NCI-H1092 treated with DMSO at 0.1 percent for 48 hours (cell line): ENCODE measurements at places on chromosomes 12 and 14.
A peak's percentile ranks its signal among the peaks of the same experiment; 100 is the strongest.

GRCh38 chr12:62731055-62731820, 203.7 kb downstream of the PPM1H start:
- DNase-seq = no peak

DNA sequence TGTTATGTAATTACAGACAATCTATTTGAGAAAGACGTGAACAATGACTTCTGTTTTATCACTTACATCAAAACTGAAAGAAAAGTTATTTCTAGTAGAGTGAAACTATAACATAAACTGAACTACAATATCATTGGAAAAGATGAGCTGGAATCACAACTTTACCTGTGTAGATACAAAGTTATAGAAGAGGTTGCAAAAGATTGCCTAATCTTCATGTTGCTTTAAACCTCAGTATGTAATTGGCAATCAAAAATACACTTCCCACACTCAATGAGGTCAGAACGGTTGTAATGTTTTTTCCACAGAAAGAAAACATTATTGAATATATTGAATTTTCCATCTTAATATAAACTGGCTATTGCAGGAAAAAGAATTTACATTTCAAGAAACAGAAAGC, 37.7 kb upstream of the GXYLT1 start:
- no peak for DNase-seq

- peak; percentile 32 for DNase-seq
These were observed 900 bp upstream of the DPF3 start for GRCh38 chr14:72894623-72895378.

GRCh38 chr12:87439990-87440827, 589.0 kb downstream of the C12orf50 start:
- DNase-seq = no peak

- no peak for DNase-seq
These were observed 156.5 kb upstream of the AMIGO2 start for GRCh38 chr12:47236109-47236714.

- DNase-seq = no peak
These were observed 19.4 kb upstream of the P2RX4 start for GRCh38 chr12:121190523-121191031.

DNA sequence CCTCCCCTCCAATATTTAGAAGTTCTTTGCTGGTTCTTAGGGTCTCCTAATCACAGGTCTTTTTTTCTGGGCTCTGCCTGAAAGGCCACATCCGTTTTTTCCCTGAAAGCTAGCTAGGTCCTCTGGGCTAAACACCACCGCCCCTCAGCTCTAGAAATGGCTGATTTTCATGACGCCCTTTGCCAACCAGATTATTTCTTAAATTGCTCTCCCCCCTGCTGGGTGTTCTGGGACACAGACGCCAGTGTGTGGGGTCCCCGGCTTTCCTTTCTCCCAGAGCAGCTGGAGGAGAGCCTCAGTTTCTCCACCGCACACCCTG, 45.3 kb upstream of the ATP23 start:
- peak; percentile 11 for DNase-seq

DNA sequence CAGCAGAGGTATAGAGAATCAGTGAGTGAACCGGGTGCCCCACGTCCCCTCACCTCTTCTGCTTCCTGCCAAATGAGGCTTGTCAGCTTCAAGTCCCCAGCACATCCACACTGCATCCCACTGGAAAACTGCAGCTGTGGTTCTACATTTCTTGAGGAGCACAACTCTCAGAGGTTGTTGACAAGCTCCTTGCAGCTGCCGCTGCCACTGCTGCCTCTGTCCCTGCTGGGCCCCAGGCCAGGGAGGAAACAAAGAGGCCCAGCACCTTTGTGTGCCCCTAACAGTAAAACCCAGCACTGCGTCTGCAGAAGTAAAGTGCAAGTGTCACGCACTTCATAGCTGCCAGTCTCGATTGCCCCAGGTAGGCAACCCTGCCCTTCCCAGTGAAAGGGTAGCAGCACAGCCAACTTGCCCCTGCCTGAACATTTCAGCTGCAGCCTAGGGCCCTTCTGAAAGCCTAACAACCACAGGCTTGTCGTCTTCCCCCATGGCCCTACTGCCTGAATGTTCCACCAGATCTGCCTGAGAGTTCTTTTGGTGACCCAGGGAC, 1162.1 kb upstream of the USP15 start:
- DNase-seq = no peak

- no peak for DNase-seq
These were observed 950.1 kb downstream of the VRK1 start for GRCh38 chr14:97747316-97747715.

DNA sequence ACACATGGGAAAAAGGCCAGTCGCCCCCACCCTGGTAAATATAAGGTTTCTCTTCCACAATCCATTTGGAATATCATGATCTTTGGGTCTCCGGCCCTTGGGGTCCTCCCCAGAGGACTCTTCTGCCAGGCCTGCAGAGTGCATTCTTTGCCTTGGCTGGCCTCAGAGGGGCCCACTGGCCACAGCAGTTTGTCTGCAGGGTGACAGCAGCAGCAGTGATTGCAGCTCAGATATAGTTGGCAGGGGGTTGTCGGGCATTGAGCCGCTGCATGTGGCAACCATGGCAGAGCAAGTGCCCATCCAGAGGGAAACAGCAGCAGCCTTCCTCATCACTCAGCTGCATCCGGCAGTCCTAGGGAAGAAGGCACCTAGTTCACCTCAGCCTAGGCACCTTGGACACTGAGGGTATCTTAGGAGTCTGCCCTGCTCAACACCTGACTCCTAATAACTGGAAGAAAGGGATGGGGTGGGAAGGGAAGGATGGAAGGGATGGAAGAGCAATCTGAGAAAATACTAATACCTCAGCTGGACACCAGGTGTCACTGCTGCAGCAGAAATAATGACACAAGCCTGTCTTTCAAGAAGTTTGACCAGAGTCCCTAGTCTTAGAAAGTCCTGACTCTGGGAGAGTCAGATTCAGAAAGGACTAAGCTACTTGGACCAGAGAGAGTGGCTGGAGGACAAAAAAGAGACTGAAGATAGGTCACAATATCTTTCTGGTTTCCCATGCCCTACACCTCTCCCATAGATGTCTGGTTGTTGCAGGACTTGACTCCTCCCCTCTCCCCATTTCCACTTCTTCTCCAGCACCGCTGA, 8.9 kb downstream of the AJUBA start:
- peak; percentile 47 for DNase-seq

DNA sequence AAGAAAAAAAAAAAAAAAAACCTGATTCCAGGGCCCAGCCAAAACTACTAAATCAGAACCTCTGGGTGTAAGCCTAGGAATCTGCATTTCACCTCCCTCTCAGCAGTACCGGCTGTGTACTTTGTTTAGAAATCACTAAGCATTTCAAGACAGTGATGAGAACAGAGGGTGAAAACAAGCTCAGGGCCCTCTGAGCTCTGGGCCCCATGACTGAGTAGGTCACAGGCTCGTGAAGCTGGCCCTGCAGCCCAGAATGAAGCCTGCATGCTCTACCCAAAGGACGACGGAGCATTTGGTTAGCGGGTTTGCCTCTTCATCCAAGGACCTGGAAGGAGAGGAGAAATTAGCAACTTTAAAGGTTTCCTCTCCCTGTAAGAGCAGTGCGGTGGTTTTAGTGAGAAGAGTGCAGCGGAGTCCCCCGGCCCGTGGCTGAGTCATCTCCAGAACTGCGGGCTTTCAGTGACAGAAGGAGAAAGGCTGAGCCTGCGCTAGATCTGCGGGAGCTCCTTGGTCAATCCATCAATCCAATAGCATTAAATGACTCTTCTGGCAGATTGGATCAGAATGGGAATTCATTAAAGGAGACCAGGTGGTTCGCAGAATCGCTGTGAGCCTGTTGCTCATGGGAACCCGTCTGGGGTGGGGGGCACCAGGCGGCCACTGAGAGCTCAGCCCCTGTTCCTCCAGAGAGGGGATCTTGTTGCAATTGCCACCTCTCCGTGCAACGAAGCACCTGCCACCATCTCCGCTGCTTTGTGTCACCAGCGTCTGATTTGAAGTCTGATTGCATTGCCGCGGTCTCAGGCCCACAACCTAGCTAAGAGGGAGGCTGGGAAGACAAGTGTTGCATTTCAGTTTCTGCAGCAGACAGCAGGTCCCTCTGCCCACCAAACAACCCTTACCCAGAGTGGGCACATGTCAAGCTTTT, 7.3 kb downstream of the IL31 start:
- no peak for DNase-seq

GRCh38 chr12:128155571-128155970, 111.4 kb upstream of the TMEM132C start:
- no peak for DNase-seq

- DNase-seq = peak; percentile 95
These were observed 43.6 kb downstream of the FSCB start for GRCh38 chr14:44463356-44464004.

DNA sequence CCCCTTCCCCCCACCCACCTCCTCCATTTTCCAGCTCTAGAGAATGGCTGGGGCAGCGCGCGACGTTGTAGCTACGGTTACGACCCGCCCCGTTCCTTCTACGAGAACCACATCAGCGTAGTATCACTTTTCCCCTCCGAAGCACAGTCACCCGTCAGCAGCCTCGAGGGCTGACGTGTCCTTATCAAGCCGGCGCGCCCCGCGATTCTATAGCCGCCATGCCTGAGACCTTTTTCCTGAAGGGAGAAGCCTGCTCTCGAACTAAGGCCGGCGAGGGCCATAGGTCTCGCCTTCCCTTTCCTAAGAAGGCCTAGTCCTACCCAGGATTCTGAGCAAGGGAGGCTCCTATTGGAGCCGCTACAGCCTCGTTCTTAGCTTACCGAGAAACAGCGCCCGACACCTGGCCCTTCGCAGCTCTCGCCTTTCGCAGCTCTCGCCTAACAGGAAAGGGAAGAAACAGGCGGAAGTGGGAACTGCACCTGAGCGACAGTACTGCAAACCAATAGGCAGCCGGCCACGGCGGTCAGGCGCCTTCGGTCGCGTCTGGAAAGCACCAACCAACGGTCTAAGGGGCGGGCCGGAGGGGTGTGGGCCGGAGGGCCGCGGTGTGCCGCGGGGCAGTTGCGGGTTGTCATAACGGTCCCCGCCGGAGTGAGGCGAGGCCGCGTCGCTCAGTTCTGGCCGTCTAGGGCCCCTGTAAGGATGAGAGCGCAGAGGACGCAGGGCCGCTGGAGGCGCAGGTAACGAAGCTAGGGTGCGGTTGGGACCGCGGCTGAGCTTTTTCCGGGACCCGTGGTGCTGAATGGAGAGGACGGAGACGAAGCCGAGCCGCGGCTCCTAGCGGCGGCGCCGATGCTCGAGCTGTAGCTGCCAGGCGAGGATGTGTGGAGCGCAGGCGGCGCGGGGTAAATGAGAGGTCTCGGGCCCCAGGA, at the start of the genes MGAT2 and RPL36AL:
MGAT2 (plus strand) TSS at position 618 of the 932 bp plus-strand sequence. CDS start 470 bp downstream, outside the sequence.
RPL36AL (minus strand) TSS at position 445 of the 932 bp plus-strand sequence. CDS start 1,522 bp downstream, outside the sequence.
- peak; percentile 99 for DNase-seq

GRCh38 chr12:45166056-45166455, 49.8 kb upstream of the ANO6 start:
- DNase-seq = no peak

DNA sequence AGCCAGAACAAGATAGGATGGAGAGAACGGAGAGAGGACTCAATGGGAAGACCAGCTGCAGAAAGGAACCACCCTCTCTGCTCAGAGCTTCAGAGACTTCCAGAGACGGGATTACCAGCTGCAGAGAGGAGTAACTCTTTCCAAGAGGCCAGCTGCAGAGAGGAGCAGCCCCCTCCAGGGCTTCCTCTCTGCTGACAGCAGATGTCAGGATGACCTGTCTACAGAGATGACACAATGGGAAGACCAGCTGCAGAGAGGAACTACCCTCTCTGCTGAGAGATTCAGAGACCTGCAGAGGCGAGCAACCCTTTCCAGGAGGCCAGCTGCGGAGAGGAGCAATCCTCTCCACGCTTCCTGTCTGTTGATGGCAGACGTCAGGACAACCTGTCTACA, 61.8 kb downstream of the KLRG1 start:
- no peak for DNase-seq

DNA sequence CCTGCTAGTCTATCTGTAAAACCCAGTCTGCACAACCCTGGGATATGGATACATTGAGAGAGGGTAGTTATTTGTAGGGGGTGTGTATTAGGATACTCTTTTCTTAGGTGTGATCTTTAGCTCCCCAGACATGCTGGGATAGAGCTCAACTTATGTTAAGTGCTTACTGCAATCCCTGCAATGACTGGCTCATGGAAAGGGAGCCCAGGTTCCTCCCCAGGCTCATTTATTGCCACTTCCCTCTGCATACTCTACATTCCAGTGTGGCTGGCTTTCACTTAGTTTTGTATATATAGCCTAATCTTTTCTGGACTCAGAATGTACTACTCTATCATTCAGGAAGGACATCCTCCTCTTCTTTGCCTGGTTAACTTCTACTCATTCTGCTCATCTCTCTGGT, 172.0 kb downstream of the SYT10 start:
- no peak for DNase-seq

GRCh38 chr12:64673490-64674169, 63.3 kb downstream of the RASSF3 start:
- DNase-seq = peak; percentile 79

DNA sequence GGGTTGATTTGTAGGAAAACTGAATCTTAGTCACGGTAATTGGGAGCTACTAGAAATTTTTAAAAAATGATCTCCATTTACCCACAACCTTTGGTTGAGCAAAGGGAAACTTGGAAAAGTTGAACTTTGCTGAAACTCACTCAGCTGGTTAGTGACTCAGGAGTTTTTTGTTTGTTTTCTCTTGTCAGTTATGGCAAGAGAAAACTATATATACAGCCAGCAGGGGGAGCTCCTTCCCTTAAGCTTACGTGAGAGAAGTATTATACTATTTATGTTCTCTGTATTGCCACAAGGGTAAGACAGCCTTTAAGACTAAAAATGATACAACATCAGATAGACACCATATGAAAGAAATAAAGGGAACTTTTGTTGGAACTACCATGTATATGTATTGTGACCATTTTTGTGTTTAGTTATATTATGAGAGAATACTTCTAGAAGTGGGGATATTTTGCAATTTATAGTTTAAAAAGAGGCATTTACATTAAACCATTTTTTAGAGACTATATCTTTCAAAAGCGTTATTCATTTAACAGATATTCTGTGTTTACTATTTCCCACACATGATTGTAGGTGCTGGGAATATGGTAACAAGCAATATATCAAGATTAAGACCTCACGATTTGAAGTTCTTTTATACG, 28.1 kb upstream of the TBC1D30 start:
- peak; percentile 50 for DNase-seq

GRCh38 chr12:127381043-127381668, 885.8 kb upstream of the TMEM132C start:
- DNase-seq = peak; percentile 65

GRCh38 chr12:72272091-72272661, at the start of gene TRHDE:
Gene TRHDE, plus strand, starts transcription at chr12:72272370. Its CDS starts 274 bp downstream, at chr12:72272644.
- peak; percentile 64 for DNase-seq

DNA sequence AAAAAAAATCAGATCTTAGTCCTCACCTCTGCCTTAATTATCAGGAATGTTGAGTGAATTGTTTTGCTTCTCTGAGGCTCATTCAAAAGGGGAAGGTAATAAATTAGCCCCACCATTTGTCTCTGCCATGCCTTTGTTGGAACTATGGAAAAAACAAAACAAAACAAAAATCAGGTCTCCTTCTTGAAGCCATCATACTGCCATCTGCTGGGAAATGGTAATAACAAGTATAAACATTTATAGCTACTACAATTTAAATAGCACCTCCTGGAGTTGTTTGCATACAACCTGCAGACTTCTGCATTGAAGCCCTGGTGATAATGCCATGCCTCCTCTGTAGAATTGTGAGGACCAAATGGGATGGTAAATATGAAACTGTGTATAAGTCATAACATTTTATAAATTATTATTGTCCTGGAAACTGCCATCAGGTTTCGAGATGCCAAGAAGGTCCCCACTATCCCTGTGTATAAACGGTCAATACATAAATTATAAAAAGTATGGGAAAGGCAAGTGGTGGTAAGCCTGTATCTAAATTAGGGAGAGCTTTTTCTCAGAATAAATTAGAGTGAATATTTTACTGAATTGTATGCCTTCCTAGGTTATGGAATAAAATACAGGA, 87.2 kb upstream of the FGD4 start:
- DNase-seq = peak; percentile 29

GRCh38 chr14:35742032-35742371, 67.1 kb downstream of the RALGAPA1 start:
- DNase-seq = no peak

GRCh38 chr14:27228053-27228452, 630.2 kb upstream of the NOVA1 start:
- no peak for DNase-seq
